NCI-H524 (cell line): ENCODE measurements at places on chromosomes 3 and 15.

DNA sequence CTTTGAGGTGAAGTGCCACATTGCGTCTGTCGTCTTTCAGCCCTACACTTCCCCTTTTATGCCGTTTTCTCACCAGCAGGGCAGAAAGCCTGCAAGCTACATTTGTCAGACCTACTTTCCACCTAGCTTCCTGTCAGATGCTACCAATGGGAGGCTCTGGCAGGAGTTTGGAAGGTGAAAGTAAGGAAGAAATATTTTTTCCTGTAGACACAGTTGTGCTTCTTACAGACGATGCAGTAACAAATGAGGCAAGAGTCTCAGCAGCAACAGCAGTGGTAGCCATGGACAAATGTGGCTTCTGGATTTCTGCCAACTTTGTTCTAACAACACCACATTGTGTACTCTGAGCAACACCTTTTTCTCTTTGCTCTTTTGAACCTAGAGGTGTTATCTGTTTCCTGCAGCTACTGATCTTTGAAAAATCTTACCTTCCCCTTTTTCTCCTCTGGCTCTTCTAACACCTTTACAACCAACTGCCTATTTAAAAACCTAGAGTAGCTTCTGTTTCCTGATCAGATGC is 70.6 kb upstream of the STT3B start:
- no peak for DNase-seq

DNA sequence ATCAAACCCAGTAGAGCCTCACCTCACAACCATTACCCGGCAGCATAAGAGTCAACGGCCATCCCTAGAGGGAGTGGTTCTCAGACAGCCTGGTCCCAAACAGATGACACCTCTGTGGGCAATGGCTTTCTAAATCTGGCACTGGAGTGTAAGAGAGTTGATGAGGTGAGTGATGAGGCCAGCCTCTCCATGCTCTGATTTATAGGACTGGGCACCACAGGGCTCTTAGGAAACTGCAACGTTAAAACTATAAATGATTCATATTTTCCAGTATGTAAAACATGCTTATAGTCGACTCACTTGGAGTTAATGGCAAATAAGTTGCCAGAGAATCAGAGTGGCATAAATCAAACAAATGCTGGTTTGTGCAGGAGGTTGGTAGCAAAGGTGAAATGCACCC is 187.7 kb downstream of the GREM1 start:
- no peak for DNase-seq

DNA sequence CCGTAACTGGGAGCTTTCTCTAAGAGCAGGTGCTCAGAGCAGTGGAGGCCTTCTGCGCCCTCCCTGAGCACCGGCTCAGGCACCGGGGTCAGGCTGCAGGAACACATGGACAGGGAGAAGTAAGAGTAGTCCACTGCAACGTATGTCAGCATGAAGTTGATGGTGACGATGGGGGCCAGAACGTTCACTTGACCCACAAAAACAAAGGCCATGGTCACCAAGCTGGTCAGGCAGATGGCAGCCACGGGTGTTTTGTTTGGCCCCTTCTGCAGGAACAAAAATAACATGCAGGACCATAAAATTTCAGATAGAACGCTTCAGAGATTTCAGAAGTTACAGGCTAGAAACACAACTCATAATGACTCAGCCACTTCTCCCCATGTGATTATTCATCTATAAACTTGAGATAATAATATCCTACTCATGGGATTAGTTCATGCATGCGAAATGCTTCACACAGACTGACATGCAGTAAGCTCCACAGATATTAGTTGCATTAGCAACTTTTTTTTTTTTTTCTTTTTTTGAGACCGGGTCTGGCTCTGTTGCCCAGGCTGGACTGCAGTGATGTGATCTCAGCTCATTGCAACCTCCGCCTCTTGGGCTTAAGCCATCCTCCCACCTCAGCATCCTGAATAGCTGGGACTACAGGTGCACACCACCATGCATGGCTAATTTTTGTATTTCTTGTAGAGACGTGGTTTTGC is 52.2 kb upstream of the HEG1 start:
- DNase-seq: no peak

GRCh38 chr3:108093021-108093420 is 2.2 kb upstream of the CD47 start:
- DNase-seq: no peak

DNA sequence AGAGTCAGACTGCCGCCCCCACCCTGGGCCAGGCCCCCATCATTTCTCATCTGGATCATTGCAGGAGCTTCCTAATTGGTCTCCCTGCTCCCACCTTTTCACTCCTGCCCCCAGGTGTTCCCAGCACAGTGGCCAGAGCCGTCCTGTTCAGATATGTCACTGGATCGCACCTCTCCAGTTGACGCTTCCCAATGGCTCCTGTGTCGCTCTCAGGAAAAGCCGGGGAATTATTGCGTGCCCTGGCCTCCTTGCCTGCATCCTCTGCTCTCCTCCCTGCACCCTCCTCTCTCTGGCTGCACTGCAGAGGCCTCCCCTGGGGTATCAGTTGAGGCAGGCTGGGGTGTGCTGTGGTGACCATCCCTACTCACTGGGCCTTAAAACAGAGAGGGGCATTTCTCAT is 25.5 kb upstream of the CYP11A1 start:
- no peak for DNase-seq

- DNase-seq: no peak
Observed at GRCh38 chr3:149941186-149941585, 29.5 kb downstream of the PFN2 start.

GRCh38 chr3:107523289-107523538 is 452 bp downstream of the BBX start:
- peak; percentile 69 for DNase-seq

DNA sequence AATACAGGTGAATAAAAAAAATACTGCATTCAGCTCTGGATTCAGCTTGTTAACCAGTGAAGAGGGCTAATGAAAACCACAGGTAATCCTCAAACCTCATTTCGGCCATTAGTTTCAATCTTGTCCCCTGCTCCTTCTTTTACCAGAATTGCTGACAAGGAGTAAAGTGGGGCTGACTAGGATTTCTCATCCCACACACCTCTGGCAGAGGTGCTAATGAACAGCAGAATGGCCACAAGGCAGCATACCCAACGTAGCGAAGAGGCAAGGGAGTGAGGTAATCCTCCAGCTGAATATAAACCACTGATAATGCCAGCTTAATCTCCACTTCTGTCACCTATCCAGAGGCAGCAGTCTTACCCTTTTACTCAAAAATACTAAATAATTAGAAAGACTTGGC is 248.8 kb upstream of the CDIN1 start:
- DNase-seq: no peak

DNA sequence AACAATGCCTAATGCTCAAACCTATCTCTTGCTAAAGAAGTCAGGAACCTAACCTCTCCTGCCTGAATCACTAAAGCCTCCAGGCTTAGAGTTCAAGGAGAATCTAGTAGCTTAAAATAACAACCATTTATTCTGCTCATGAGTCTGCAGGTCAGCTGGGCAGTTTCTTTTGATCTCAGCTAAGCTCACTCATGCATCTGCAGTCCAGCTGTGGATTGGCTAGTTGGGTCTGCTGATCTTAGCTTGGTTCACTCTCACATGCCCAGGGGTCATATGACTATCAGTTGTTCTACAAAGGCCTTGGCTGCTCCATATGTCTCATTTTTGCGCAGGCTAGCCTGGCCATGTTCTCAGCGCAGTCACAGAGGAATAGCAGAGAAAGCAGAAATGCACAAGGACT is 109.2 kb upstream of the STT3B start:
- no peak for DNase-seq
